D341Med (cell line): ENCODE measurements at places on chromosomes 12 and 14.

DNA sequence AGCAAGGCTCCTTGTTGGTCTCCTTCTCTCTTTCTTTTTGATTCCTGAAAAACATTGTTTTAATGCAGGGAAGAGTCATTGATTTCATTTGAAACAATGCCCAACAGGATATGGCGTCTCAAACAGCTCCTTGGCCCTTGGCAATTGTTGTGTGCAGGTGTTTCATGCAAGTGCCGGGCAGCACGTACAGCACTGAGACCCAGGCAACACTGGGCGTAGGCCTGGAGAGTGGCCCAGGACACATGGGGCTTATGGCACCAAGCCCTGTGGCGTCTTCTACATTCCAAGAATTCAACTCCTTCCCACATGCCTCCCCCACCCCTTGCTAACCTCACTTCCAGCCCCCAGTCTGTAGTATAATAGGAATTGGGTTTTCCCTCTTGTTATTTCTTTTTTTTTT is 230.4 kb downstream of the SPTSSA start:
- no peak for DNase-seq

DNA sequence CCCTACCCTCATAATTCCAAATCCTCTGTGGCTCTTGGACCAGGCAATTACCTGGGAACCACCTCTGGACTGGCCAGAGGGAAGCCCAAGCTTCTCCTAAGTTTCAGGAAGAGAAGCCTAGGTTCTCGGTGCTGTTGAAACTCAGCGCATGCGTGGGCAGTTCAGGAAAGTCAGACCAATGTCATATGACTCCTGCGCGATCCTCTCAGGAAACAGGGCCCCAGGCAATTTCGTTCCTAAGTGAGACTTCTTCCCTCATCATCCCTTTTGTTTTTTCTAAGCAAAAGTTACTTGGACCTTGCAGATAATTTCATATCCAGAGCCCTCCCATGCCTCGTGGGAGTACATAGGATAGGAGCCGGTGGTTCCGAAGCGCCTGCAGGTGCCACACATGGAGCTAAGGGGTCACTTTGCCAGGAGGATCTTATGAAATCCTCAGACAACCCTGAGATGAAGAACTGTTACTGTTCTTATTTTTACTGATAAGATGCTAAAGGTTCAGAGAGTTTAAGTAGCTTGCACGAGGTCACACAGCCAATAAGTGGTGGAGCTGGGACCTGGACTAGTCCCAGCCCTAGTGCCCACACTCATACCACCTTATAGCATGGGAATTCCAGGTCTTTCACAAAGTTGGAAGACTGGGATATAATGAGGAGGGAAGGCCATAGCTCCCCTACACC is 168.2 kb downstream of the ZFP36L1 start:
- DNase-seq = no peak

GRCh38 chr14:51972566-51972965 is 16.8 kb upstream of the RTRAF start:
- no peak for DNase-seq

- DNase-seq = no peak
Measured at GRCh38 chr12:131397493-131398181, 313.3 kb upstream of the SFSWAP start.

- no peak for DNase-seq
Measured at GRCh38 chr14:104011824-104012517, 69.6 kb upstream of the RD3L start.

DNA sequence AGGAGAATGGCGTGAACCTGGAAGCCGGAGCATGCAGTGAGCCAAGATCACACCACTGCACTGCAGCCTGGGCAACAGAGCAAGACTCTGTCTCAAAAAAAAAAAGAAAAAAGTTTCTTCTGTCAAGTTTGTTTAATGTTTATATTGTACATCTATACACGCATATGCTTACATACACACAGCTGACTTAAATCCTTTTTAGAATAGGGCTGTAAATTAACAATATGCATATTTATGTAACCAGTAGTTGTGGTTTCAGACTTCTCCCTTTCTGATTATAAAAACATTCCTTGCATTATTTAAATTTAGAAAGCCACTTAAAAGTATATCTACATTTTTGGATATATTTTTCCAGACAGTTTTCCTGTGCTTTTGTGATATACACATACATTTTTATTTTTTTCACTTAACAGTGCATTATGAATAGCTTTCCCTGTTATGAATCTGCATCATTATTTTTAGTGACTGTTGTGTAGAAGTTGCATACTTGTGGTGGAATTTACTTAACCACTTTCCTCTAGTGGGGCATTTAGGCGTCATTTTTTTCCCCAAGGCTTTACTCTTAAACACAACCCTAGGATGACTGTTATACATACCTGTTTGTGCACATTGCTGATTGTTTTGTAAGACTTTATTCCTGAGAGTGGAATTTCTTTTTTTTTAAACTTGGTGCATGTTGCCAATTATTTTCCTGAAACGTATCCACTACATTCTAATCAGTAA is 29.4 kb downstream of the POLR3B start:
- DNase-seq = no peak

- DNase-seq = no peak
Measured at GRCh38 chr14:31530136-31530535, 31.1 kb upstream of the NUBPL start.

DNA sequence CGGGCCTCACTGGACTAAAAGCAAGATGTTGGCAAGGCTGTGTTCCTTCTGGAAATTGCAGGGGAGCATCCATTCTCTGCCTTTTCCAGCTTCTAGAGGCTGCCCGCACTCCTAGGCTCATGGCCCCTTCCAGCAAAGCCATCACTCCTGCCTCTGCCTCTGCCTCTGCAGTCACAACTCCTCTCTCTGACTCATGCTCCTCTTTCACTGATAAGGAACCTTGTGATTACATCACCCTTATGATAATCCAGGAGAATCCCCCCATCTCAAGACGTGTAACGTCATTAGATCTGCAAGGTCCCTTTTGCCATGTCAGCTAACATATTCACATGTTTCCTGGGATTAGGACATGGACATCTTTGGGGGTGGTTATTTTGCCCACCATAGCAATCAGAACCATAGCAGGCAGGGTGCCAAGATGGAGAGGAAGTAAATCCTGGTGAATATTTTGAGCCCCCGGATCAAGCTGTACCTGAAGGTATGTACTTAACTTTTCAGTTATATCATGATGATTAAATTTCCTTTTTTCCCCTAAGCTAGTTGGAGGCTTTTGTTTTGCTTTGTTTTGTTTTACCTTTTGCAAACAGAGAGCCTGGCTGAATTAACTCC is 123.6 kb downstream of the SCARB1 start:
- no peak for DNase-seq

GRCh38 chr14:72401101-72401625 is 468.9 kb downstream of the RGS6 start:
- no peak for DNase-seq

DNA sequence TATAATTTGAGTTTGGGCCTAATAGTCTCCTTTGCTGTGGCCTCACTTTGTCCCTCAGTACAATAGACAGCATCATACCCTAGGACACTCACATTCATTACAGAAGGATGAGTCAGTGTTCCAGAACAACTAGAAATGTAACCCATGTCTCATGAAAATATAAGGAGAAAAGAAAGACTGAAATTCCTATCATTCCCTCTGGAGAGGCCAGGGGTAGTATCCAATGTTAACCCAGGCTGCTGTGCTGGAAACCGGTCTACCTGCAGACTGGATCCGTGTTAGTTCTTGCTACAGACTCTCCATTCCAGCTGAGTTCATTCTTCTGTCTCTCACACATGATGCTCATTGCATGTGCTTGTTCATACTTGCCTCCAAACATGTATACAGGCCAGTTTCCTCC is 75.8 kb upstream of the HOXC13 start:
- no peak for DNase-seq

DNA sequence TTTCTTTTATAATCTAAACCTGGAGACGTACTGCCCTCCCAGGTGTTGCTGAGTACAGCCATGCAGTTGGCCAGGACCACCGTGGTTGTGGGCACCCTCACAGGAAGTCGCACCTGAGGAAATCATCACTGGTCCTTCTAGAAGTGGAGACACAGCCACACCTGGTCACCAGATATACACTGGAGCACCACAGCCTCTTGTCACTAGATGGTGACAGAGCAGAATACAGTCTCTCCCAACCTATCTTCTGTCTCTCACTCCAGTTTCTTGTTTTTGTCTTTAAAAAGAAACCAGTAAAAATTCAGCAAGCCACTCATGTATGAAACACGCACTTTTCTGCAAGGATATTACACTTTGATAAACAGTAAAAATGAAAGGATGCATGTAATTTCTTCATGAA is 43.1 kb upstream of the GPHB5 start:
- no peak for DNase-seq

- no peak for DNase-seq
Measured at GRCh38 chr14:22919601-22919921, 612 bp upstream of the RBM23 start.

- DNase-seq = no peak
Measured at GRCh38 chr12:53991077-53991460, 6.1 kb downstream of the HOXC10 start.

- peak; percentile 62 for DNase-seq
Measured at GRCh38 chr12:79737875-79738718, 47.3 kb upstream of the PAWR start.

GRCh38 chr14:101197595-101198397 is 294.3 kb upstream of the RTL1 start:
- peak; percentile 21 for DNase-seq

- DNase-seq = no peak
Measured at GRCh38 chr14:45254771-45255170, 1.8 kb upstream of the MIS18BP1 start.

DNA sequence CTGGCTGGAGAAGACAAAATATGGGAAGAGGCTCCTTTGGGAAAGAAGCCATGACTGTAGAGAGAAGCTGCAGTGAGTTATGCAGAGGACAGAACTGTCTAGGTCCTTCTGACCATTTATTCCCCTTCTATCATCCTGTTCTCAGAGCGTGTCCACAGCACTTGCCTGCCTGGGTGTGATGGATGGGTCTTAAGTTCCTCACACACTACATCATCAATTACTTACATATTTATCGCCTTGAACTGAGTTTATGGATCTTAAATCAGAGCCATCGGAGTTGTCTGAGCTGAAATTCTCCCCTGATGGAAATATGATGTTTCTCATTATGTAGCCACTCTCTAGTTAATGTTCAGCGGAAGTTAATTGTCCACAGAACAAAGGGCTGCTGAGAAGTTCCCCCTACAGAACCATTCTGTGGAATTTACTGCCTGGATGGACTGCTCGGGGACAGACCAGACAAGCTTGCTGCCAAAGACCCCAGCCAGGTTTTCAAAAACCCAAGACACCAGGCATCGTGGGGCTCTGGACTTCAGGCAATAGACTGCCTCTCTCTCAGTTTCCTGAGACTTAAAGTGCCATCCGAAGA is 232.5 kb upstream of the NOS1 start:
- DNase-seq = no peak

- no peak for DNase-seq
Measured at GRCh38 chr14:74637178-74637550, 25.1 kb upstream of the LTBP2 start.

DNA sequence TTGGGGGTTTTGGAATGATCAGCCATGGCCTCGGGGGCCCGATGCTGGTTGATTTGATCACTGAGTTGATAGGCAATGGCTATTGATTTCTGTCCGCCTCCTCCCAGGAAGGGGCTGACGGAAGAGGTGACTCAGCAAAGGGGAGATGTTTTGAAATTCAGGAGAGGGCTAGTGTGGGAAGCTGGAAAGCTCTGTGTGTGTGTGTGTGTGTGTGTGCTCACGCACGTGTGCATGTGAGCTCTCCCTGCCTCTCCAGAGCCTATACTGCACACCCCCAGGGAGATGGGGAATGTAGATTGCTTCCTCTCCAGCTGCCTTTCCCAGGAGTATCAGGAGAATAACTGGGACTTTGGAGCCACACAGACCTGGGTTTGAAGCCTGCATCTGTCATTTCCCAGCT is 184.9 kb upstream of the MYL2 start:
- no peak for DNase-seq

- DNase-seq = no peak
Measured at GRCh38 chr14:105486974-105487448, 325 bp downstream of the CRIP1 start.

DNA sequence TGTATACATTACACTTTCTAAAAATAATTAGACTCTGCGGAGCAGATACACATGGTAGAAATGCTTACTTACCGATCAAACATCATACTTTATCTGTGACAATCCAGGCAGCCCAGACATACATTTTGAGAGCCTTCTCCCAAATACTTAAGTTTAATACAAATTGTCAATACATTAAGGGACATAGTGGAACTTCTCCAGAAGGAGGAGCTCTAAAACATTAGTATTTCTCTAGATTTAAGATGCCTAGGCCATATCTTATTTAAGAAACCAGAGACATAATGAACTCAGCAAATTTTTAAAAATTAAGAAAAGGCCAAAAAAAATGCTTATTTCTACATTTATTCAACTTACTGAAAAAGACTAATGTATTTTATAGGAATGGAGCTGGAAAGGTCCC is 16.1 kb downstream of the ACSM4 start:
- DNase-seq = no peak

DNA sequence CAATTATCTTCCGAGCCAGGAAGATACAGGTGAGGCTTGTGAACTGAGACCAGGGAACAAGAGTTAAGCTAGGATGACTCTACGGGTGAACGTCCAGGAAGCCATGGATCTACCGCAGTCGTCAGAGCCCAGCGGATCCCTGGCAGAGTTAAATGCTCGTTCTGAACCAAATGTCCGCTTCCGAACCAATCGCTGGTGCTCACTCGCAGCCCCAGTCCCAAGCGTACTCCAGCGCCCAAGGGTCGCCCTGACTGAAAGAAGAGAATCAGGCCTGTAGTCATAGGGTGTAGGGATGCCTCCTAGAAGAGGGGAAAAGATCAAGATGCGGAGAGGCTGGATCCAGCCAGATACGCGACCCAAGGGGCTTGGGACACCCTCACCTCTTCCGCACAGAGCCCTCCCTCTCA is 283 bp downstream of the VIPAS39 start:
- DNase-seq = no peak

DNA sequence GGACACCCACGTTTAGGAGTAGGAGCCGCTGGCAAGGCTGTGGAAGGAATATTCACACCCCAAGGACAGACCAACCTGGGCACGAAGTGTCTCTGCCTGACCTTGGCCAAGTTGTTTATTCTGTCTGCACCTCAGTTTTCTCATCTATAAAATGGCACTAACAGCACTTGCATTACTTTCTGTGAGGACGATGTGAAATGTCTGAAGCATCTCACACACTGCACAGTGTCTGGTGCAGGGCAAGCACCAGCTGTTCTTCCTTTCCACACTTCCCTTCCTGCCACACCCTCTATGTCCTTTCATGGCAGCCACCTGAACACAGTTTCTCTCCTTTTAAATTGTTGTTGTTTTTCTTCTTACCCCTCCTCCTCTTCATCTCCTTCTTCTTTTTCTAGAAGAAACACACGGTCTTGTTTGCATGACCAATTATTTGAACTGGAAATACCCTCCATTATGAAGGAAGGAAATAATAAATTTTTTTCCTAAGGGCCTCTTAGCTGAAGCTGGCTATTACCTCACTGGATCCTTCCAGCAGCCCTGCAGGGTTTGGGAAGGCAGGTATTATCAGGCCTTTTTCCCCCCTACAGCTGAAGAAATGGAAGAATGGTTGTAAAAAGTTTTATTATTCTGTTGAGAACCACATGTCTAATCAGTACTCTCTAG is 42.9 kb upstream of the ATP23 start:
- DNase-seq = no peak
